Activated CD4-positive, CD25-positive, alpha-beta regulatory T cell treated with anti-CD3 and anti-CD28 coated beads, Interleukin-2, amount 50 U/mL, for 72 hours (primary cell): ENCODE measurements at places on chromosomes 1 and 21.

- no peak for DNase-seq
These were observed 20.5 kb downstream of the SETD4 start for GRCh38 chr21:36039861-36040260.

DNA sequence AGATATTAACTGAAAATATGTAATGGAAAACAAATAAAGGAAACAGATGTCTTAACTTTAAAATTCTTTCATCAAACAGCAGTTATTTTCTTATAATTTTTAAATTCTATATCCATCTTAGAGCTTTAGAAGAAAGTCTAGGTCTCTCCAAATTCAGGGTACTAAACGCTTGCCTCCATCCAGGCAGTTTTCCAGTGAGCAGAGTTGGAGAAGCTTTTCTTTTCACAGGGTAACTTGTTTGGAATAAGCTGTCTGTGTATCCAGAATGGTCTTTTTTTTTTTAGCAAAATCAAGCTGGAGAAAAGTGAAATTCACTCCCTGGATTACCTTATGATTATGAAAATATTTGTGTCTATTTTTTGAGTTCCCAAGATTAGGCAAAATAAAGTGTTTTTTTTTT is 88.6 kb downstream of the DDAH1 start:
- no peak for DNase-seq

DNA sequence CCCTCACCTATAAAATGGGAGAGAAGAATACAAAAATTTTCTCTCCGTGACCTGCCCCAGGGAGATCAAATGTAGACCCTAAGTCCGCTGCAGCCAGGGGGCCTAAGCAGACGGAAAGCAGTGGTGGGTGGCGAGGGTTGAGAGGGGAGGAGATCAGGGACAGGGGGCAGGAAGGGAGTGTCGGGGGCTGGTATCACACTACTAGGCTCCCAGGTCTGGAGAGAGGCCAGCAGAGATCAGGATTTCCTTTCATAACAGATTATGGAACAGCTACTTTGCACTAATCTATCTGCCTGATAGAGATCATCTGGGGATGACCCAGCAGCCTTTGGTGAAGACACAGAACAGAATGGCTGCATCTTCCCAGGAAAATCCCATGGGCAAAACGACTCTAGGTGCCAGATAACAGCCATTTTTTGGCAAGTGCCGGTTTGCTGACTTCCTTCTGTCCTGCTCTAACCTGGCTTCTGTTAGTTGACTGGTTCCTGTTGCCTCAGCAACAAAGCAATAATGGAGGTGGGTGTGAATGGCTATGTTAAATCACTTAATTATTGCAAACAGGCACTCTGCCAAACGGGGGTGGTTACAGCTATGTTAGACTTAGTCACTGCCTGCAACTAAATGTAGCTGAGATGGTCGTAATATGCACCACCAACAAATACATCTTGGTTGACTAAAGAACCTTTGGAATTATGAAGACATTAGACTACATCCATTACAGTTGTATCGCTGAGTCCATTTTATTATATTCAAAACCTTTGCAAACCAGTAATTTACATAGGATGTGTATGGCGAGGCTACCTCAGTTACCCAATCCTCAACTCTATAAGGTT is 30.0 kb upstream of the EPS8L3 start:
- DNase-seq = peak; percentile 25

DNA sequence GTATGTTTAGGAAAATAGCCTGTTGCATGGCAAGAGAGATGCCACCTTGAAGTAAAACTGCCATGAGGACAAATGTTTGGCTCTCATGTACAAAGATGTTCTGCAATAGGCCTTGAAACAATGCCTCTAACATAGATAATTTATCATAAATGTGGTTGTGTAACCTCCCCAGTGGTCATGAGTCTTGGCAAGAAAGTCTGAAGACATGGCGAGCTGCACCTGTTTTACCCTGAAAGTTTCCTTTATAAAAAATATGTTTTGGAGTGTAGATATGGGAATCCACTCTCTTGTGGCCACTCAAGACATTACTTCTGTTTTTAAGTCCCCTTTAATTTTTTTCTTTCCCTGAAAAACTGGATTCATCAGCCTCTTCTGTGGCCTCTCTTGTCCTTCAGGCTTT is 2217.1 kb downstream of the NCAM2 start:
- no peak for DNase-seq

- DNase-seq = no peak
These were observed at the start of gene KLHDC8A for GRCh38 chr1:205356440-205357139. TSS of gene KLHDC8A (minus strand) at chr1:205356922. CDS start at chr1:205343604, 13,318 bp downstream.

GRCh38 chr1:65056234-65056633 is 89.9 kb upstream of the JAK1 start:
- no peak for DNase-seq

DNA sequence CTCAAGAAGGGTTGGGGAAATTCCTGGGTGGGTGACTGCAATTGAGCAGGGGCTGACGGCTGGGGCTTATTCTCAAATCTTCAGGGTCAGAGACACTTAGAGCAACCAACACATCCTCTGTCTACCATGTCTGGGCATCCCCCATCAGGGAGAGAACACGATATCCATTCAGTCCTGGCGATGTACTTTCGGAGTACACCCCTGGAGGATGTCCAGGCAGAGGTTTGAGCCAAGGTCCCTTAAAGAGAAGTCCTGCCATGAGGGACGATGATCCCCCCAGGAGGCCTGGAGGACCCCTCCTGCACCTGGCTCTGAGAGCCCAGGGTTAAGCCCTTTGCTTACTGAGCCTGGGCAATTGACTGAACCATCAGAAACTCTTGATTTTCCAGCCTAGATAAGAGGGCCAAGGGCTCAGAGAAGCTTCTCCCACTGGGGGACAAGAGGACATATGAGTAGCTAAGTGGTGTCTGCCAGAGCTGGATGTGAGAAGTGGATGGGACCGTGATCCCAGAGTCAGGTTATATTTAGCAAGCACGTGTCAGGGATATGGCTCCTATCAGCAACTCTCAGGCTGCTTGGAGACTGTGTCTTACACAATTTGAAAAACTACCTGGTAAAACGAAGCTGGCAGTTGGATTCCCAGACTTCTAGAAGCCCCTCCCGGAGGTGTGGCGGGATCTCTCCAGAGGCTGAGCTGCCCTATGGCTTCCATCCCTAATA is 253.3 kb upstream of the VAMP3 start:
- DNase-seq = no peak

GRCh38 chr1:200795156-200795555 is 56.5 kb downstream of the CAMSAP2 start:
- no peak for DNase-seq

DNA sequence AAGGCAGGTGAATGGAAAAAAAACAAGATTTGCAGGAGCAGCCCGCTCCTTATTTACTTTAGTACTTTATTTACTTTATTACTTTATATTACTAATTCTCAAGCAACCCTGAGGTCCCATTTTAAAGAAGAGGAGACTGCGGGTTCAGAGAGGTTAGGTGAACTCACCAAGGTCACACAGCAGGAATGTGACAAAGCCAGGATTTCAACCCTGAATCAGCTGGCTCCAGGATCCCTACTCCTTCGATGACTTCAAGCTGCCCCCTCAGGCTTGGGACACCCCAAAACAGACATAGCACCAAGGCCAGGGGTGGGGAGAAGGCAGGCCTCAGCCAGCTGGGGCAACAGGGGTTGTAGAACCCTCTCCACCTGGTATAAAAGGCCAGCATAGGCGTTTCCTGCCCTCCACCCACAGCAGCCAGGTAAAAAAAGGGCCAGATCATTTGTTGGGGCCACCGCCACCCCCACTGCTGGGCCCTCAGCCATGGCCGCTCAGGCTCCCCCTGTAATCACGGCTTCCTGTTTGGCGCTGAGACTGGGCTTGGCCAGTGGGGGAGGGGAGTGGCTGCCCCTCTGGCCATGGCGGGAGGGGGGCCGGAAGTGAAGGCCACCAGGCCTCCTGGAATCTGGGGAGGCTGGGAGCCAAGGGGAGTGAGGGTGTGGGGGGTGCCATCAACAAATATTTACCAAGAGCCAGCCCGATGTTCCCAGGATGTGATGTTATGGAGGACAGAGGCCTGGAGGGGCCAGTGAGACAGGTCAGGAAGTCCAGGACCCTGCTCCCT is 6.6 kb downstream of the SDC3 start:
- DNase-seq = no peak

GRCh38 chr1:3219791-3220467 is 150.9 kb downstream of the PRDM16 start:
- no peak for DNase-seq

DNA sequence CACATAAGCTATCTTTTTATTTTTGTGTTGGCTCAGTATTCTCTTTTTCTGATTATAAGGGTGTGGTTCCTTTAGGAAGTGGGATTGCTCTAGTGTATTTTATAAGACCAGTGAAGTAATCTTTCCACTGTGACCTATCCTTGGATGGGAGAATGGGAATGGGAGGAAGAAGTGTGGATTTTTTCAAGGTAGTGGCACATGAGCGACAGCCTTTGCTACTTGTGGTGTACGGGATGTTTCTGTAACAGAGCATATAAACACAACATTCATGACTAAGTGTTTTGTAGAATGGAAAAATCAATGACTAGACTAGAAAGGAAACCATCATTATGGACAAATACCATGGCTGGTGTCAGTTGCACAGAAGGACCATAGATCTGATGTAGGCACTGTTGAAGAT is 209.6 kb downstream of the GIPC2 start:
- DNase-seq = no peak

DNA sequence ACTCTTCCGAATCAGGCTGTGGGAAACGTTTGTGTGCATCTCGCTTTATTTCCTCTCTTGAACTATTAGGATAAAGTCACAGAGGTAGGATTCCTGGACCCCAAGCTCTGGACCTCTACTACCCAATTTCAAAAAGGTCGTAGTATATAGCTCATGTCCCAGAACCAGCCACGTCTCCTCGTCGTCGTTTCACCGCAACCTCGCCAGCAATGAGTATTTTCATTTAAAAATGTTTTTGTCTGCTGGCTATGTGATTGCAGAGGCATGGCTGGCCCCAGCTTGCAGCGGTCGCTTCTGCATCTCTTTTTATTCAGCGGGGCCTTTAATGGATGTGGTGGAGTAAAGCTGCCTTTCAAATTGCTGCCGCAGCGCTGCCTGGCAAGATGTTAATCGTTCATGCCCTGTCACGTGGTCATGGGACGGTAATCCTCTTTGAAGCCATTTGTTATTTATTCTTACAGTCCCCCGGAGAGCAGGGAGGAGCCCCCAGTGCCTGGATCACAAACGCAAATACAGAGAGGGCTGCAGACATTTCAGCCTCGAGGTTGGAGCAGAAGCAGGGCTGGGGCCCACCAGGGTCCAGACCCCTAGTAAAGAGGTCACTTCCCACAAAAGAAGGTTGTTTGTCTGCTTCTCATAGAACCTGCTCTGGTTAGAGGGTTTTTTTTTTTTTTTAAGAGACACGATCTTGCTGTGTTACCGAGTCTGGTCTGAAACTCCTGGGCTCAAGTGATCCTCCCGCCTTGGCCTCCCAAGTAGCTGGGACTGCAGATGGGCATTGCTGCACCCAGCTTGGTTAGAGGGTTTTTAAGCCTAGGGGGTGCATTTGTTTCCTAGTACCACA is 11.6 kb upstream of the NPHP4 start:
- DNase-seq = no peak

- no peak for DNase-seq
These were observed 81.8 kb downstream of the KIF1B start for GRCh38 chr1:10292188-10292587.

DNA sequence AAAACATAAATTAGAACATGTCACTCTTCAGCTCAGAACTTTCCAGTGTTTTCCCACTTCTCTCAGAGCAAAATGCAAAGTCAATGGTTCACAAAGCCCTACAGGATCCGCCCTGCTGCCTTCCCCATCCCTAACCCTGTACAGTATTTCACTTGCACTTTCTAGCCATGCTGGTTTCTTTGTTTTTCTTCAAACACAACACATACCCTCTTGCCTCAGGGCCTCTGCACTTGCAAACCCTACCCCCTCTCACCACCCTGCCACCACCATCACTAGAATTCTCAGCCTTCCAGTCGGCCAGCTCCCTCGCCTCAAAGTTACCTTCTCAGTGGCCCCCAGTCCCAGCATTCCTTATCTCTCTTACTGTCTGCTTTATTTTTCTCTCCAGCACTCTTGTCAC is 17.6 kb downstream of the TEX35 start:
- DNase-seq = no peak

DNA sequence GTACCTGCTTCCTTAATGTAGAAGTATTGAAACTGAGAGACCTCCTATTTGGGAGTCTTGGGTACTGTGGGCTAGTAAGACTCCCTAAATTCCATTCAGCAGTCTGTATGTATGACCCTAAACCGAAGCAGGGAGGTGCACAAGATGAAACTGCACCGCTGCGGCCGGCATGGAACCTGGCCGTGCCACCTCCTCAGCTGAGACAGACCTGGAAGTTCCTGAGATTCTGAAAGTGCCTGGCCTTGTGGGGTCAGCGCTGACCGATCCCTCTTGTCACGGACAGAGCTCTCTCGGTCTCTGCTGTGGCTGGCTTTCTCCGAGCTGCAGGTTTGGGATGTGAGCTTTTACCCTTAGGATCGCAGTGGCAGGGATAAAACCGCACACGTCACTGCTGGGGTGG is 27.0 kb downstream of the PCNT start:
- DNase-seq = no peak

DNA sequence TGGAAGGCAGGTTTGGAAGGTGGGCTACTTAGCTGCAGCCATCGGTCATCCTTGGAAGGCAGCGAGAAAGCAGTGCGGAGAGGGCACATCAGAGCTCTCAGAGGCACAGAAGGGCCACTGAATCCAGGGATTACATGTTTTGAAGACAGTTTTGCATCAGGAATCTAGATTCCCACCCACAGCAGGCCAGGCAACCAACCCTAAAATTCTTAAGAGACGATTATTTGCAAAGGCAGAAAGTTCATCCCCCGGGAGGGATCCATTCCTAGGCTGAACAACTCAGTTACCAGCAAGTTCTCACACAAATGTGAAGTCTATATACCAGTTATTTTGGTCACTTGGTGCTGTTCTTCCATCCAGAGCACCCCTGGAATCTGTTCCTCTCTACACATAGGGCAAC is 457.3 kb upstream of the VAMP3 start:
- no peak for DNase-seq

- no peak for DNase-seq
These were observed 10.7 kb downstream of the RNF223 start for GRCh38 chr1:1063261-1063944.
